Osteocyte (in vitro differentiated cells): ENCODE measurements at places on chromosomes 7 and 10. TPM values are rescaled to one million over a fixed set of nuclear protein-coding genes. Genes with fewer than 3 reads are reported as not detected.

DNA sequence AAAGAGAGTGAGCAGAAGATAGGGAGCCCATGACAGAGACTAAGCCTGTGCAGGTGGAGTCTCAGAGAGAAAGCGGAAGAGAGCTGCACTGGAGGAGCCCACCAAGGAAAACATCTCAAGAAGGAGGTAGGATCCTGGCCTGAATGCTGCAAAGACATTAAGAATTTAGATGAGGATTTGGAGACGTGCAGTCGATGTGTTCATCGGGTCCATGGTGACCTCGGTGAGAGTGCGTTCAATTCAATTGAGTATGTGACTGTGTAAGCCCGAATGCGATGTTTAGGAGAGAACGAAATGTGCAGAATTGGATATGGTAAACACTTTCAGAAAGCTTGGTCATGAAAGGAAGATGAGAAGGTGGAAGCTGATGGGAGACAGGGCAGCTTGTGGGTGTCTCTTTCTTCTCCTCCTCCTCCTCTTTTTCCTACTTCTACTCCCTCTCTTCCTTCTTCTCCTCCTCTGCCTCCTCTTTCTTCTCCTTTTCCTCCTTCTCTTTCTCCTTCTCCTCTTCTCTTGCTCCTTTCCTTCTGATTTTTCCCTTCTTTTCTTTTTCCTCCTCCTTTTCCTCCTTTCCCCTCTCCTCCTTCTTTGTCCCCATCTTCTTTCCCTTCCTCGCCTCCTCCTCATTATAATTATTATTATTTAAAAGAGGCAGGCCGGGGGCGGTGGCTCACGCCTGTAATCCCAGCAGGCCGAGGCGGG, 276.0 kb downstream of the RPS24 start:
- no peaks in the 10 kb centered on the region for H3K4me1 ChIP-seq
- H3K27ac ChIP-seq, result no peak overlapping the region
- DNase-seq, result peak; percentile 60
- H3K36me3 ChIP-seq, result peaks cover 2% of the 10 kb centered on the region
- peaks cover 60% of the 10 kb centered on the region for H3K27me3 ChIP-seq

DNA sequence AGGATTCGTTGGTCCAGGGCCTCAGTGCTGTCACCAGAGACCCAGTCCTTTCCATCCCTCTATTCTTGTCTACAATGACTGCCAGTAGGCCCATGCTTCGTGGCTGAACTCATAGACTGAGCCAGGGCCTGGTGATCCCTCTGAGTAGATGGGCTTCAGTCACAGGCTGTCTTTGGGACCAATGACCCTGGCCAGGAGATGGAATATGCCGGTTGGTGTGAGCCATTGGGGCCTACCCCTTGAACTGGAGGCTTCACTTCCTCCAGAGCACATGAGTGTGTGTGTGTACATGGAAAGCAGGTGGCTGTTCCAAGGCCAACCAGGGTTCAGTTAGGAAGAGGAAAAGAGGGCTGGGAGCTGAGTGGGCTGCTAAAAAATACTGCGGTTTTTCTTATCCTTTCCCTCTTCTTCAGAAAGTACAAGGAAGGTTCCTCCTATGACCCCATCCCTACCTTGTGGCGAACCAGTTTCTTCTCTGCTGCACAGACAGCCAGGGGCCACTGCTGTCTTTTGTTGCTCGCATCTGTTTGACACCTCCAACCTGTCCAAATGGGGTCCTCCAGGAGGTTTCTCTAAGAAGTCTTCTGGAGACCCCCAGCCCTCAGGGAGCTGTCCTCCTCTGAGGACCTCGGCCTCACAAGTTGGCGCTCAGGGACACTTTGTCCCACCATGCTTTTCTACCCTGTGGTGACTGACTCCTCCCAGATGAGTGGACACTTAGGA, 36.6 kb downstream of the ADRA2A start:
- no peaks in the 10 kb centered on the region for H3K36me3 ChIP-seq
- peak; percentile 54 for DNase-seq
- H3K27ac ChIP-seq, result no peak overlapping the region
- H3K4me1 ChIP-seq, result no peaks in the 10 kb centered on the region

DNA sequence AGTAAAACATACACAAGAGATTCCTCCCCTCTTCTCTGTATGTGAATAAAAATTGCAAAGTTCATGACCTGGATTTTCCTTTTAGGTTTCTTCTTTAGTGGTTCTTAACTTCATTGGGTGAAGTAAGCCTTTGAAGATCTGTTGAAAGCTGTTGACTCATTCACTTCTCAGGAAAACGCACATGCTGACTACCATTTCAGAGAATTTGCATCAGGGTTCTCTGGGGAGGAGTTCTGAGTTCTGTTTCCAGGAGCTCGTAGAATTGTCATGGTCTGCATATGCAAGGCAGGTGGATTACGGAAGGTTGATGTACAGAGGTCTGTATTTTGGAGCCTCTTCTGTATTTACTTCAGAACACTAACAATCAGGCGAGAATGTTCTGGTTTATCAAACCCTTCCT, 962 bp upstream of the SLC26A4 start:
- H3K36me3 ChIP-seq, result no peaks in the 10 kb centered on the region
- H3K27ac ChIP-seq, result no peak overlapping the region
- DNase-seq, result no peak
- H3K4me1 ChIP-seq, result peaks cover 9% of the 10 kb centered on the region
- no peak overlapping the region for H3K4me3 ChIP-seq
- peaks cover 78% of the 10 kb centered on the region for H3K27me3 ChIP-seq

GRCh38 chr7:64775289-64775688, 18.9 kb upstream of the ZNF138 start:
- H3K4me3 ChIP-seq, result no peak overlapping the region
- no peak overlapping the region for H3K27ac ChIP-seq
- no peak for DNase-seq
- no peaks in the 10 kb centered on the region for H3K4me1 ChIP-seq
- H3K36me3 ChIP-seq, result no peaks in the 10 kb centered on the region

- peaks cover 19% of the 10 kb centered on the region for H3K27me3 ChIP-seq
- no peak for DNase-seq
- H3K4me1 ChIP-seq, result no peaks in the 10 kb centered on the region
- no peak overlapping the region for H3K4me3 ChIP-seq
- H3K27ac ChIP-seq, result no peak overlapping the region
Measured at GRCh38 chr10:124233546-124234138, 140.2 kb upstream of the CHST15 start.

DNA sequence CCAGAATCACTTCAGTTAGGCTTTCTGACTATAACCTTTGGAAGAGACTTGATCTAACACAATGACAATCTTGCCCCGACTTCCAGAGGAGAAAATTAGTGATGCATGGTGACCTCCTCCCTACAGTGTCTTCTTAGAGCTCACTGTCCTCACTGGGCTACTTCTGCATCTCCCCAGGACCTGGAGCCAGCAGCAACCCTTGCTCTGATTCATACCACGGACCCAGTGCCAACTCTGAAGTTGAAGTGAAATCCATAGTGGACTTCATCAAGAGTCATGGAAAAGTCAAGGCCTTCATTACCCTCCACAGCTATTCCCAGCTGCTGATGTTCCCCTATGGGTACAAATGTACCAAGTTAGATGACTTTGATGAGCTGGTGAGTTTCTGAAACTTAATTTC, 12.6 kb downstream of the CPA2 start:
- no peak for DNase-seq
- peak overlapping the region; percentile 83 for H3K27ac ChIP-seq
- H3K4me3 ChIP-seq, result no peak overlapping the region
- H3K4me1 ChIP-seq, result peaks cover 54% of the 10 kb centered on the region
- H3K36me3 ChIP-seq, result no peaks in the 10 kb centered on the region

GRCh38 chr10:48536156-48536500, 68.7 kb downstream of the ARHGAP22 start:
- H3K27me3 ChIP-seq, result no peaks in the 10 kb centered on the region
- H3K27ac ChIP-seq, result no peak overlapping the region
- H3K4me3 ChIP-seq, result no peak overlapping the region
- no peaks in the 10 kb centered on the region for H3K36me3 ChIP-seq

DNA sequence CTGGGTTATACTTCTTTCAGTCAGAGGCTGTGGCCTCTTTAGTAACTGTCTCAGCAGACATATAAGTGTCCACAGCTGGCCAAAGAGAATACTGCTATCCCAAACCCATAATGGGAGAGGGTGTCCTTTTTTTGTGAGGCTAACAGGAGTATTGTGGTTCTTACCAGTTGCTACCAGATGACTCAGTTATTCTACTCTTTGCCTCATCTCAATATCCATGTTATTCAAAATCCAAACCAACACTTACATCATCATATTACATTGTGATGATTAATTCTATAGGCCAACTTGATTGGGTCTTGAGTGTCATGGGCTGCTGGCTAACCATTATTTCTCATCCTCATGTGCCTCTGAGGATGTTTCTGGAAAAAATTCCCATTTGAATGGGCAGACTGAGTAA, 120.9 kb downstream of the TMEM168 start:
- no peaks in the 10 kb centered on the region for H3K4me1 ChIP-seq
- H3K36me3 ChIP-seq, result no peaks in the 10 kb centered on the region
- H3K27me3 ChIP-seq, result peaks cover 22% of the 10 kb centered on the region
- DNase-seq, result no peak

- H3K4me1 ChIP-seq, result no peaks in the 10 kb centered on the region
- H3K36me3 ChIP-seq, result no peaks in the 10 kb centered on the region
- DNase-seq, result no peak
- H3K4me3 ChIP-seq, result no peak overlapping the region
Measured at GRCh38 chr10:49254556-49255318, 44.2 kb upstream of the C10orf71 start.

DNA sequence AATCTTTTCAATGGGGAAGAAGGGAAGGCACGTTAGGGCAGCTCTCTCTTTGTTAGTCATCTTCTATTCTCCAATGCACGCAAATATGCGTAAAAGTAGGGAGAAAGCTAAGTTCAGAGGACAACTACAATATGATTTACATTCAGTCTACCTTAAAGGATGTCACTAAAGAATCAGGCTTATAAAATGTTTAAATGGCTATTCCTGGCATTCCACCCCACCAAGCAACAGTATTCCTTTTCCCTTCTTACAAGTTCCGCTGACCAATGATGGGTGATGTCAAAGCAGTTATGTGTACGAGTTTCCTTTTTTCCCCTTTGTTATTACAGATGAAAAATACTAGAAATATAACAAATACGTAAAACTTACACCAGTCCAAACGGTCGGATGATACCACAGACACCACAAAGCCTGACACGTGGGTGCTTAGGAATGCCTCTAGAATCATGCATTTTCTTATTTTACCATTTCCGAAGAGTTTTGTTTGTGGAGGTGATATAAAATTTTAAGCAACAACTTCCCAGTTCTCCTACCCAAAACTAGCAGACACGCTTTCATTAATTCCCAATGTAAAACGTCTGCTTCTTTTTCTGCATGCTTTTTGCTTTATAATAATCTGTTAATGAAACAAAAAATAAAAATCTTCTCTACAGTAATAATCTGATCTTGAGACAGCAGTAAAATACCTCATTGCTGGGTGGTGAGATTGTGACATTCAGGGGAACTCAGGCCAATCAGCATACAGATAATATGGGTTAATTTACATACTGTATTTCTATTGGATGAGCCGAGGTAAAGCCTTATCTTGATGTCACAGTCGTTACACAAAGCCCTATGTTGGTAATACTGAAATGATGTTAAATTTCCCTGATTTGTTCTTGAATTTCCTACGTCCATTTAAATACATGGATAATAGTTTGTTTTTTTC, 708 bp upstream of the GPR85 start:
- peak overlapping the region; percentile 41 for H3K4me3 ChIP-seq
- peaks cover 2% of the 10 kb centered on the region for H3K4me1 ChIP-seq
- H3K27ac ChIP-seq, result no peak overlapping the region
- DNase-seq, result no peak
- H3K36me3 ChIP-seq, result no peaks in the 10 kb centered on the region

DNA sequence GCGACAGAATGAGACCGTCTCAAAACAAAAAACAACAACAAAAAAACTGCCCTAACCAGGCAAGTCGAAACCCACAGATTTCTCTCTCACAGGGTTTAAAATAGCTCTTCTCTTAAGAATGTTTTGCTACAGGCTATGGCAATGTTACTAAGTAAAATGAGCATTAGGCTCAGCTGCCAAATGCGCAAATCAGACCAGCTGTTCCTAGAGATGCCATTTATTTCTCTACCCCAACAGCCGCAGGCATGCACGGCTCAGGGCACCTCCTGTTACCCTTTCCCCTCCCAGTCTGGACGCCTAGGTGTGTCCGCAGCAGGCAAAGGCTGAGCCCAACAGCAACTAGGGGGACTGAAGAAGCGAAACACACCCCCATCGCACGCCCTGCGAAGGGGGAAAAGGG, 168.3 kb upstream of the MBL2 start:
- H3K27me3 ChIP-seq, result peaks cover 11% of the 10 kb centered on the region
- no peak for DNase-seq
- H3K4me1 ChIP-seq, result no peaks in the 10 kb centered on the region
- H3K4me3 ChIP-seq, result no peak overlapping the region
- H3K27ac ChIP-seq, result no peak overlapping the region
- no peaks in the 10 kb centered on the region for H3K36me3 ChIP-seq

GRCh38 chr7:22088827-22089226, 143.1 kb upstream of the CDCA7L start:
- no peak overlapping the region for H3K27ac ChIP-seq
- peaks cover 10% of the 10 kb centered on the region for H3K27me3 ChIP-seq
- H3K4me3 ChIP-seq, result no peak overlapping the region
- no peaks in the 10 kb centered on the region for H3K36me3 ChIP-seq
- peaks cover 9% of the 10 kb centered on the region for H3K4me1 ChIP-seq

- H3K27ac ChIP-seq, result no peak overlapping the region
- H3K4me1 ChIP-seq, result peaks cover 22% of the 10 kb centered on the region
- peaks cover 30% of the 10 kb centered on the region for H3K27me3 ChIP-seq
- peak overlapping the region; percentile 78 for H3K4me3 ChIP-seq
- H3K36me3 ChIP-seq, result no peaks in the 10 kb centered on the region
Measured at GRCh38 chr7:117874191-117874700, 1.0 kb upstream of the CTTNBP2 start.

GRCh38 chr10:79206300-79207095, 137.7 kb downstream of the ZMIZ1 start:
- H3K4me3 ChIP-seq, result no peak overlapping the region
- no peaks in the 10 kb centered on the region for H3K27me3 ChIP-seq
- H3K4me1 ChIP-seq, result peaks cover 17% of the 10 kb centered on the region
- no peak for DNase-seq
- H3K36me3 ChIP-seq, result peaks cover 39% of the 10 kb centered on the region

- peaks cover 3% of the 10 kb centered on the region for H3K36me3 ChIP-seq
- H3K27me3 ChIP-seq, result no peaks in the 10 kb centered on the region
- no peak overlapping the region for H3K27ac ChIP-seq
- no peak overlapping the region for H3K4me3 ChIP-seq
- H3K4me1 ChIP-seq, result no peaks in the 10 kb centered on the region
- no peak for DNase-seq
Measured at GRCh38 chr7:33339074-33339790, 209.9 kb downstream of the BBS9 start.

DNA sequence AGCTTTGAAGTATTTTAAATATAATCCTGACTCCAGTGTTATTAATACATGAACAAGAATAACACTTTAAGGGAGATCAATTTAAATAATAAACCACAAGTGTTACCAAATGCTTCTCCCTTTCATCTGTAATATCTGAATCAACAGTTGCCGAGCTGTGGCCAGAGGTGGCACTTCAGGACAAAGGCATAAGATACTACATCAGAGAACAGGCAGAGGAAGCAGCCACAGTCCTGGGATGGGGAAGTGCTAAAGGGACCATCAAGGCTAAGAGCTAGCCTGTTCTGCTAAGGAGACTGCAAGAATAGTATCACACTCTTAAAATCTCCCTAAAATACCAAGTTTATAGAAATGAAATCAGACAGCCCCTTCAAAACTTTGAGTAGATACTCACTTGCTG, 378.2 kb upstream of the PRKCQ start:
- no peak overlapping the region for H3K4me3 ChIP-seq
- H3K4me1 ChIP-seq, result peaks cover 17% of the 10 kb centered on the region
- H3K27ac ChIP-seq, result no peak overlapping the region
- peaks cover 16% of the 10 kb centered on the region for H3K27me3 ChIP-seq
- DNase-seq, result no peak

The GRK5 gene
- 43.2 and 45.9 TPM in 2 replicates for total RNA-seq

The HERPUD2 gene
- 31.8 and 34.8 TPM in 2 replicates for total RNA-seq

The PTPRZ1 gene
- total RNA-seq, result 0.38 TPM in 1 of 2 replicates, not detected in the other

The ODAD2 gene
- total RNA-seq, result 2.8 and 4.3 TPM in 2 replicates

The LRRD1 gene
- total RNA-seq, result 0.39 TPM in 1 of 2 replicates, not detected in the other
